ENCODE measurements at places on chromosomes 1 and 21.

GRCh38 chr1:217407534-217408001, 223.3 kb downstream of the GPATCH2 start:
- DNase-seq = no peak

GRCh38 chr21:45013260-45013841, 61.0 kb upstream of the ADARB1 start:
- DNase-seq = no peak

- DNase-seq = no peak
Observed at GRCh38 chr21:34343347-34343746, 20.5 kb upstream of the KCNE2 start.

GRCh38 chr1:26991310-26992116, 2.0 kb upstream of the TRNP1 start:
- DNase-seq = no peak

DNA sequence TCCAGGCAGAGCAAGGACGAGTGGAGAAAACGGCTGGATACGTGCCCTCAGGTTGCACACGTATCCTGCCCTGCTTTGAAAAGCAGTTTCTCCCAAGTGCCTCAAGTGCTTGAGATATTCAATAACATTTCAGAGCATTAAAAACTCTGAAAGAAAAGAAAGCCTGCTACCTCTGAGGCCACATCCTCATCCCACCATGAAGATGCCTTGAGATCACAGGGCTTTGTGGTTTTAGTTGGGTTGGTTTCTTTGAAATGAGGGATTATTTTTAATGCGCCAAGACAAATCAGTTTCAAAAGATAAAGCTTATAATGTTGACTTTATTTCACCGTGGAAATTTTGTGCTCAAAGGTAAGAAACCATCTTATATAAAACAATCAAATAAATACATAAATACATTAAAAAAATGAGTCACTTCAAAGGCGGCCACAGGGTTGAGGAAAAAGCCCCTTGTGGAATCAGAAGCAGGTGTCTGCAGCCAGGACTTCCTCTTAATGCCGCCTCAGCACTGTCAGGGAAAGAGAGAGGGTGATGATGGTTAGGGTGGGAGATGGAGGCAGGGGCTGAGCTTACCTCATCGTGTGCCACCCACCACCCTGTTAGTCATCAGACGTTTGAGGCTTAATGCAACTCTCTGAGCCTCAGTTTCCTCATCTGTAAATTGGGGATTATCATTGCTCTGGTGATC, 1.4 kb downstream of the NPPB start:
- DNase-seq = no peak

DNA sequence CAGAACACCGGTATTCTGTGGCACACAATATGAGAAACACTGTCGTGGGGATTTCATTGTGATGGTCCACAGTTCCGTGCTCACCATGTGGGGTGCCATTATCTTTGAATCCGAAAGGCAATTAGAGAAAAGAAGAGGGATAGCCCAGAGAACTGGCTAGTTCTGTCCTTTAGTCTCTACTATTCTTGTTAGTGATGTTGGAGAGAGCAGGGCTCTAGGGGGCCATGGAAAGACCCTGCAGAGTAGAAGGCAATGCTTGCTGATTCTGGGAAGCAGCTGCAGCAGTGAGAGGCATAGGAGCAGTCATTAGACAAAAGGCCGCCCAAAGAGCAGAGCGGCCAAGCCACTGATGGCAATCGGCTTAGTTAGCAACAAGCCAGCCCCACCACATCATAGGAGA, 146.3 kb downstream of the TSEN15 start:
- no peak for DNase-seq

DNA sequence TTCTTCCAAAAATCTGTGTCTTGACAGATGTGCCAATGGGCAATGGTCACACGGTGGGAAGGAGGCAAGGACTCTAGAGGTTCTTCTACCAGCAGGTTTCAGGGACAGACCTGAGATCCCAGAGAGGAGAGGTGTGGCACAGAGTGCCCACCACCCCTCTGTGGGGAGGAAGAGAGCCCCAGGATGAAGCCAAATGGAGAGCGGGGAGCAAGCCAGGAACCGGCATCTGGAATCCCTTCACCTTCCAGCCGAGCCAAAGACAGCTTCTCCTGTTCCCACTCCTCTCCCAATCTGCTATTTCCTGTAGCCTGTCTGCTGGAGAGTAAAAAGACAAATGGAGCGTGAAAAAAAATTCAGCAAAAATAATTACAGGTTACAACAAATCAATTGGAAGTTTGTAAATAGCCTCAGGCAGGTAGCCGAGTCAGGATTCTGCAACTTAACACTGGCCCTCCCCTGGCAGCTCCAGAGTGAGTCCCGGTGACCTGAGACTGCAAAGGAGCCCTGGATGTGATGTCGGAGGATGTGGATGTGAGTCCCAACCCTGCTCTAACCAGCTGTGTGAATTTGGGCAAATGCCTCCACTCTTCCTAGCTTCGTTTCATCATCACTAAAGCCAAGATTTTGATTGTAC, 45.4 kb upstream of the LRRN2 start:
- no peak for DNase-seq

DNA sequence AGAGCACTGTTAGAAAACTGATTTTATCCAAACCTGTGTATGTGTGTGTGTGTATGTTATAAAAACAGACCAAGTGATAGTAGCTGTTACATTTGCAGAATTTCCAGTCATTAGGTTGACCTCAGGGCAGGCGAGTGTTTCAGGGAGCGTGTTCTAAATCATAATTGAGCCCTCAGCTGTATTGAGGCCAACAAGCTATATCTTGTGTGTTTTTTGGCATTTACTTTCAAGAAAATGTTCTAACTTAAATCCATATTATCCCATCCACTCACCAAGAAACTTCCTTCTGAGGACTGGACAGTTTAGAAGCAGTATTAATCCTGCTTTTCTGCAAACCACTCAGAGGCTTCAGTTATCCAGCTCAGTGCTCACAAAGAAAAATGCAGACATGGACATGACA, 12.0 kb downstream of the DDAH1 start:
- DNase-seq = no peak

DNA sequence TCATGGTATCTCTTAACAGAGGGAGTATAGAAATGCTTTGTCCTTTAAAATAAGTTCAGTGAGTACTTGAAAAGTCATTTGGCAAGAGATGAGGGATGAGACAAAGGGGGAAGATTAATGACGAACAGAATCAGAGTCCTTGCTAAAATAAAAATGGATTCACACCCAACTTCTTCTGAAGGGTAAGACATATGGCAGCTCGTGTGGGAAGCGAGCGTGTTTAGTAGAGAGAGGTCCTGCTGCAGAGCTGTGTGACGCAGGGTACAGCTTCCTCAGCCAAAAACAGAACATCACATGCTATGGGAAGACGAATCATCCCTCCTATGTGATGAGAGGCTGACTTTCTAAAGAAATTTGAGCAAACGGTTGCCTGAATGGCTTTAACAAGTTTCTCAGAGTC, 158.5 kb upstream of the LMO4 start:
- DNase-seq = no peak

DNA sequence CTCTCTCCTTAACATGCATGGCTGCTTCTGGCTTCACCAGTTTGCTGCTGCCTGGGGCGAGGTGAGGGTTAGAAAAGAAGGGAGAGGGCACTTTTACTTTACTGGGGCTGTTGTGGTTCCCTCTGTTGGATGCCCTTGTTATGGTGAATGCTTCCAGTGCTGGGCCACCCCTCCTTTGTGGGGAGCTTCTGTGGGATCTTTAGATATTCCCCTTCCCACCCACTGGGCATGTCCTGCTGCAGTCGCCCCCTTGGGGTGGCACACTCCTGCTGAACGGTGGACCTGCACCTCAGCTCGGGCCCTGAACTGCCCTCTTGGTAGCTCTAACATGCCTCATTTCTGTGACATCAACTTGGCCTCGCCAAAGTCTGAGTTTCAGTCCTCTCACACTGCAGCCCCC, 6.0 kb downstream of the TNN start:
- DNase-seq = no peak

- no peak for DNase-seq
Observed at GRCh38 chr1:54397090-54397591, 9.1 kb downstream of the SSBP3 start.

- DNase-seq = peak; percentile 51
Observed at GRCh38 chr1:156383023-156383422, 14.0 kb downstream of the RHBG start.

- no peak for DNase-seq
Observed at GRCh38 chr1:226530591-226530990, 18.0 kb upstream of the STUM start.

DNA sequence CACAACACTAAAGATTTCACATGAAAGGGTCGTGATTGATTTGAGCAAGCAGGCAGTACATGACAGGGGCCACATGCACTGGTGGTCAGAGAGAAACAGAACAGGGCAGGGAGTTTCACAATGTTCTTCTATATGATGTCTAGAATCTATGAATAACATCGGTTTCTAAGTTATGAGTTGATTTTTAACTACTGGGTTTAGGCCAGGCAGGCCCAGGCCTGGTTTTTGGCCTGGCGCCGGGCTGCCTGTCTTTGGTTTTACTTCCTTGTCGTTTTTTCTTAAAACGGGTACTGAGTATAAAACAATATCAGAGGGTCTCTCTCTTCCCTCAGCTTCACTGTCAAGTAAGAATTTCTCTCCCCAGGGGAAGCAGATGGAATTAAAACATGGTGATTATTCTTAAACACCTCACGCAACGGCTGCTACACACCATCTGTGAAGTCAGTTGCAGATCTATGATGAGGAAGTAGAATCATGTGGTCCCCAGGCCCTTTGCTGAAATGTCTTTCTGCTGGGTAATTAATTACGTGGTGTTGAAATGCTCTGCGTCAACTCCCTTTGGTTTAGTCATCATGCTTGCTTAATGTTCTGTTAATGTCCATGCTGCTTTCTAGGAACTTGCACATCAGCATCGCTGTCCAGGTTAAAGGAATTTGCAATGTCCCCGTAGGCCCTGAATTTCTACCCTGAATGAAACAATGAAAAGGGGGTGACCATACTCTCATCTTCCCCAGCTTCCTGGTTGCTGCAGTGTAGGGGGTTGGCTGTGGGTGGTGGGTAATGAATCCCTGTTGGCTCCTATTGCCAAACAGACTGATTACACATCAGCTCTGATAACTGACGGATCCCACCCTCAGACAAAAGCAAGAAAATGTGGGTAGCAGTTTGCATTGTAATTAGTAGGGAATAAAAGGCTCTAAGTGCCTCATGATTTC, 70.3 kb downstream of the SERINC2 start:
- no peak for DNase-seq

GRCh38 chr1:7108251-7108650, 323.0 kb downstream of the CAMTA1 start:
- DNase-seq = no peak

Data from activated CD4-positive, alpha-beta T cell treated with anti-CD3 and anti-CD28 coated beads for 4 hours (primary cell).